ENCODE measurements at places on chromosomes 1 and 21.

GRCh38 chr1:25609921-25610320 lies 6.7 kb upstream of the MAN1C1 start:
- no peak for DNase-seq

DNA sequence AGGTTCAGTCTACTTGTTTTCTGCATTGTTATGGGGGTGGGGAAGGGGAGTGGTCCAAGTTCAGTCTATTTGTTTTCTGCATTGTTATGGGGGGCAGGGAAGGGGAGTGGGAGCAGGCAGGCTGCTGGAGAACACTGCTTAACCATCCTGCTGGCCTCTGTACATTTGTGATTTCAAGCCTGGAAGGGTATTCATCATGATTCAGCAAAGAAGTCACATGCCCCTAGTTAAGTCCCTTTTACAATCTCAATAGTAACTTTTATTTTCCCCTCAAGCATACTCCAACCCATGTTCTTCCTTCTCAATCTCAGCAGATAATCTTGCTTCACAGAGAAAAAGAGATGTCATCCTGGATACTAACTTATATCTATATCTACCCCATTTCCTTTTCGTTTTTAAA lies 7.9 kb downstream of the LYST start:
- no peak for DNase-seq

DNA sequence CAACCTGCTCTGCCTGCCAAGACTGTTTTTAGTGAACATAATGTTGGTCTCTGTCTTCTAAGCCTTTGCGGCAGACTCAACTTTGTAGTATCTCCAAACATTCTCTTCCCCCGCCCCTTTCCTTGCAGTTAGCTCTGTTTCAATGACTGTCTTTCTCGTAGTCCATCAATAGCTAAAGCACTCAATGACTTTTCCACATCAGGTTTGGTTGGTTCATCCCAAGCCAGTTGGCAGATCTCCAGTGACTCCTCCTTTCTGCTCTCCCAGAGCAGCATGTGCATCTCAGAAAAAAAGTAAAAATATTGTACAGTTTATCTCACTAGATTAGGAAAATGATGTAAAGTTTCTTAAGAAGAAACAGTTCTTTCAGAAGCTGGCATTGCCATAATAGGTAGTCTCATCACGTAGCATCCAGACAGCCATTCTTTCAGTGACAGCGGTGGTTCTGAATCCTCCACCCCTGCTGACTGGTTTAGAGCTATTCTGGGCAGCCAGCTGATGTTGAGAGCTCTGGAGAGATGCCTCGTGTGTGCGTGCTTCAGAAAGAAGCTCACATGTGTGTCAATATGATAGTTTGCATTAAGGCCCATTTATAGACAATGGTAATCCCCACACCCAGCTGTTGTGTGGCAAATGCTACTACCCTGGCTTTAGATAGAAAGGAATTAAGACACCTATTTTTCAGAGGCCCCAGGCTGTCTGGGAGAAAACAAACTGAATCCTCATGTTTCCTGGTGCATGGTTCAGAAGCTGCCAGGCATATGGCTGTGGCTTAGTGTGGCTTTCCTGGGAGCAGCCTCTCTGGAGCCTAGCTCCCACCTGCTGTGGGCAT lies 53.2 kb downstream of the CNN3 start:
- DNase-seq = no peak

DNA sequence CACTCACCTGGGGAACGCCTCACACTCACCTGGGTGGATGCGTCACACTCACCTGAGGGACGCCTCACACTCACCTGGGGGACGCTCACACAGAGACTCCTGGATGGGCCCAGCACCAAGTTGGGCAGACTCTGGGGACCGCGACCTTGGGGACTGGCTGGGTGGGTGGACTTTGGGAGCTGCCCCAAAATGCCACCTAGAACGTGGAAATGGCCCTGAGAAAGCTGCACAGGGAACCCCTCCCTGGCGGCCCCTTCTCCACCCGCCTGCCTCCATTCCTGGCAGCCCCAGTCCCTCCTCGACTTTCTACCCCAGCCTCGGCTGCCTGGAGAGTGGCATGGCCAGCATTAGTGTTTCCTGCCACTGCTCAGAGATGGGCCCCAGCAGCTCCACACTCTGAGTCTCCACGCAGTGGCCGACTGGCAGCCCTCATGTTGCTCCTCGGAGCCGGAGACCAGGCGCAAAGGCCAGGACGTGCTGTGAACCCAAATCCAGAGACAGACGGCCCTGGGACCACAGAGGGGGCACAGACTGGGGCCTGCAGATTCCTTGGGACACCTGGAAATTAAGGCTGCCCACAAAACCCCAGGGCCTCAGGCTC lies 46.5 kb upstream of the ACTRT2 start:
- no peak for DNase-seq

GRCh38 chr1:45490121-45490625 lies 790 bp downstream of the TESK2 start:
- DNase-seq = no peak

DNA sequence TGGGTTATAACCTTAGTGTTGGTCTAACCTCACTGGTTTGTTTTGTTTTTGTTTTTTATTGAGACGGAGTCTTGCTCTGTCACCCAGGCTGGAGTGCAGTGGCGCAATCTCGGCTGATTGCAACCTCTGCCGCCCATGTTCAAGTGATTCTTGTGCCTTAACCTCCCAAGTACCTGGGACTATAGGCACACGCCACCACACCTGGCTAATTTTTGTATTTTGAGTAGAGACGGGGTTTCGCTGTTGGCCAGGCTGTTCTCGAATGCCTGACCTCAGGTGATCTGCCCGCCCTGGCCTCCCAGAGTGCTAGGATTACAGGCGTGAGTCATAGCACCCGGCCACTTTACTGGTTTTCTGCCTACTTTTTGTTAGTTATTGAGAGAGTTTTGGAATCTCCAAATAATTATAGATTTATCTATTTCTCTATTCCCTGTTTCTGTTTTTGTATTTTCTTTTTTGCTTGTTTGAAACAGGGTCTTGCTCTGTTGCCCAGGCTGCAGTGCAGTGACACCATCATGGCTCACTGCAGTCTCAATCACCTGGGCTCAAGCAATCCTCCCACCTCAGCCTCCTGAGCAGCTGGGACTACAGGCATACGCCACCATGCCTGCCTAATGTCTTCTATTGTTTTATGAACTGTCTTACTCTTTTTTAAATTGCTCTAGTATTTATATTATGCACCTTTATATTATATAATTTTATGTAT lies 21.4 kb downstream of the SMG7 start:
- no peak for DNase-seq

- no peak for DNase-seq
Observed at GRCh38 chr1:180301135-180301742, 71.2 kb downstream of the LHX4 start.

DNA sequence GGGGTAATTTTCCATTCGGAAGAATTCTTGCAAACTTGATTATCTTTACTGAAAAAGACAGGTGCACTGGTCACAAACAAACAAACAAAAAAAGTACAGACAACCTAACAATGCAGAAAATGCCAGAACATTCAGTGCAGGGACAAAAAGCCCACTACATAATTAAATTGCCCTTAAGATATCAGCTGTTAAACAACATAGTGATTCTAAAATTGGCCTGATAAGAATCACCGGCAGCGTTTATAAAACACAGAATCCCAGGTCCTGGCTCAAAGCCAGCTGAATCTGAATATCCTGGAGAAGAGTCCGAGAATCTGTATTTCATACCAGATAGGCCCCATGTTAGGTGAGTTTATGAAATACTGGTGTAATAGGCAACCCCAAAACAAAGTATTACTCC lies 6.1 kb downstream of the PLPP3 start:
- DNase-seq = no peak

GRCh38 chr21:16072737-16073136 lies 343.0 kb downstream of the USP25 start:
- DNase-seq = no peak

DNA sequence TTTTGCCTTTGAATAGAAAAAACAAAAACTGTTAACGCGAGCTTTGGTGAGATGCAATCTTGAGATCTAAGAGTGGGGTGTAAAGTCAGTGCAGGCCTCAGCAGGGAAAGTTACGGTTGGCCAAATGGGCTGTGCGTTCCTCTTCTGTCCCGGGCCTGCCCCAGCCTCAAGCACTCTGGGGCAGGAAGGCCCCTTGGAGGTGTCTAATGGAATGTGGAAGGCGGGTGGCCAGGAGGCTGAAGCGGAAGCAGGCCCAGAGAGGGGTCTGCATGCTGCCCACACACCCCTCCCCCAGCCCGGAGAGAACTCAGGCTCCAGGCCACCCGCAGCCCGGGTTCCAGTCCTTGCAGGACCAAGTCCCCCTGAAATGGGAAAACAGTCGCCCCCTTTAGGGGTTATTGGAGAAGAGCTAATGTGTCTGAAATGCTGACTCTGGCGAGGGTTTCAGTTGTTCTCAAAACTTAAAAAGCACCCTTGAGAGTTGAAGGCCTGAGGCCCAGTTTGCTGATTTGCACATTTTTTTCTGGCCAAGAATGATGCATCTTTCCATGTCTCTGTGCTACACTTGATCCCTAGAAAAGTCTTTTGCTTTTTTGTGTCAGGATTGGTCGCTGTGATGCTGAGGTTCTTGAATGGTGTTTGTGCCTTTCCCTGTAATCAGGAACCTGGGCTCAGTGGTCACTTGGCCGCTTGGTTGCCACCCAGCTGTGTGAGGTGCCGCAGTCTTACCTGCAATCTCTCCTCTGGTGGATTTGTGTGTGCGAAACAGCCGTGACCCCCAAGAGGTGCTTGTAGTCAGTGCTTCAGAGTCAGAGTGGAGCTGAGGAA lies 2.0 kb downstream of the COL18A1 start:
- no peak for DNase-seq

DNA sequence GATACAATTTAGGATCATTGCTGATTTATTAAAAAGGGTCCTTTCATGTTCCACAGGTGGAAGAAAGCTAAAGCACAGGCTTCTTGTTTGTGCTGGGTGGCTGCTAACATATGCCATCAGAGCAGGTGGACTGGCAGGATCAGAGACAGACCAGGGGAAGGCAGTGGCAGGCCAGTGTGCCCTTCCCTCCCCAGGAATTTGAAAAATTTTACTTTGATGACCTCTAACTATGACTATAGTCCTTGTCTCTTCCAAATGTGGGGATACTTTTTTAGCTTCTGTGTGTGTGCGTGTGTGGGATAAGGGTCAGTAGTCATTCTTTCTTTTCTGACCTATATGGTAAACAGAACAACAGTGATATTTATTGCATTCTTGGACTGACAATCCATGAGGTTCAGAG lies 49.9 kb downstream of the LHX9 start:
- DNase-seq = no peak

DNA sequence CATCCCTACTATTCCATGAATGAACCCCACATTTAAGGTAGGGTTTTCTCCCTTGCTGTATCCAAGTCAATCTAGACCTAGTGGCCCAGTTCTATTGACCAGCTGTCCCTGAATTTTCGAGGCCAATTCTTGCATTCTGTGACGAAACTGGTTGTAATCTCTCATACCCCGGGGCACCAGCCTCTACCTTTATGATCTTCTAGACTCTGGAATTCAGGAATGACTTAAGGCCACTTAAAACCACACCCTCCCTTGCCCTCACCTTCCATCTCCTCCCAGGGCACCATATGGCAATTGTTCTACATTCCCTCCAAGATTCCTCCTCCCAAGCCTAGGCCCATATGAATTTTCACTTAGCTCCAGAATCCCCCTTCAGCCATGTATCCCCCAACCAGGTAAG lies 48.9 kb downstream of the RHOU start:
- DNase-seq = no peak

DNA sequence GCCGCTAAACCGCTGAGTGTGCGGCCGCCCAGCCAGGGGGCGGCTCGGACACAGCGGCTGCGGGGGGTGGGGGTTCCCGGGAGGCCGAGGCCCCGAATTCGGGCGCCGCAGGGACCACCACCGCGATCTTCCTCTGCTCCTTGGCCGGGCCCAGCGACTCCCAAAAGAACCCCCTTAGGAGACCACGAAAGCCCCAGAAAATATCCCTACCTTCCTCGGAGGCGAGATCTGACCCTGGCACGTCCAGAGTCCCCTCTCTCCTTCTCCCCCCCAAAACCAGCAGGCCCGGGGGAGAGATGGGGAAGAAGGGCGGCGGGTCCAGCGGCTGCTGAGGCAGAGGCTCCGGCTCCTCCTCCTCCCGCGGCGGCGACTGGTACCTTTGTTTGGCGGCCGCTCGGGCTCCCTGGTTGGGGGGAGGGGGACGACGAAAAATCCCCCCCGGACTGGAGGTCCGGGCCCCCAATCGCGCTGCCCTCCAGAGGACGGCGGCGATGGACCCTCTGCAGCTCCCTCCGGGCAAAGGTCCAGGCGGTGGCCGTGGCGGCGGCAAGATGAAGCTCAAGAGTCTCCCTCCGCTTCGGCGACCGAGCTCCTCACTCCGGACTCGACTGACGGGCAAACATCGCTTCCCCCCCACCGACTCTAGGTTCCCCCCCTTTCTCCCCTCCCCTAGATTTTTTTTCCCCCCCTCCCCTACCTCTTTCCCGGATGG lies at the start of gene ARID4B:
Gene ARID4B (minus strand): TSS at position 621 of the 712 bp plus-strand sequence. CDS start 1,260 bp downstream, outside the sequence.
- no peak for DNase-seq

DNA sequence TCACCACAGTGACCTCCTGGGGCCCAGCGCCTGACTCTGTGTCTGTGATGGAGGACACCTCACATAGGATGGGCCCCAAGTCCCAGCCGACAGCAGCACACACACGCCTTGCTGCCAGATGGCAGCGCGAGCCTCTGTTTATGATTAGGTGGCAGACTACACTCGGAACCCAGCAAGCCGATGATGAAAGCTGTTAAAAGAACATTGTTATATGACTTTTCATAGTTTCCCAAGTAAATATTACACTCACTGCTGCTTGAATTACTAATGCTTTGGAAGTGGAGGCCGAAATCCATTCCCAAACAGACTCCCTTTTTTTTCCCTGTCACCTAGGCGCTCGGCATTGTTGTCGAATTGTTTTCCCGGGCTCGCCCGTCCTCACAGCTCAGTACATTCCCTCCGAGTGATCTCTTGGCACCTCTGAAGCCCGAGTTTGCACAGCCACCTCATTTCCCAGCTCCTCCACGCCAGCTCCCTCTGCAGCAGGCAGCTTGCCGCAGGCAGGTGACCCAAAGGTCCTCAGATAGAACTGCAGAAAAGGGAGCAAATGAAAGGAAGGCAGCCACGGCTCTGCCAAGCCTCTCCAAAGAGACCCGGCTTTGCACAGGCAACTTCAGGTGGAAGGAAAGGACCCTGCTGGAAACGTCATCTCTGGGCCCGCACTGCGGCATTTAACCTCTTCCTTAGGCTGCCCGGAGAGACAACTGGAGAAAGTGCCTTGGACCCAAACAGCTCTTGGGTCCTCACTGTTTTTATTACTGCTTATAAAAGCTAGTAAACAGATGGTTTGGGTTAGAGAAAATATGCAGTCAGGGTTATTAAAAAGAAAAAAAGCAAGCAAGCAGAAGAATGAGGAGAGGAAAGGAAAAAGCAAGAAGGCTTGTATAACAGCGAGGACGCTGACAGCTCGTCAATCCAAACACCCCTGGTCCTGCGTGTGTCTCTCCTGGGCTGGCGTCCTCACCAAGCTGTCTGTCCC lies 72.2 kb upstream of the SLC25A33 start:
- DNase-seq = no peak

DNA sequence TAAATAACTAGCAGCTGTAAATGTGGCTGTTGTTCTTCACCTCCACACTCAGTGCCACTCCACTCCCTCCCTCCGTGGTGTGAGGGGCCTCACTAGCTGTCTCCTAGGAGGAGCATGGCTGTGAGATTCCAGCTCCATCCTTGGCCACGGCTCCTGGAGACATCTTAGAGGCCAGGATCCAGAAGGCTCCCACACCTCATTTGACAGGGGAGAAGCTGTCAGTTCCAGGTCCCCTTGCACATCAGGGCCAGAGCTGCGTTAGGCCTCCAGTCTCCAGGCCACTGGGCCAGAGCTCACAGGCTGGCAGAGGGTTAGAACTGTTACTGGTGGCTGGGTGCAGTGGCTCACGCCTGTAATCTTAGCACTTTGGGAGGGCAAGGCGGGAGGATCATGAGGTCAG lies 15.0 kb downstream of the PCSK9 start:
- no peak for DNase-seq

- no peak for DNase-seq
Observed at GRCh38 chr1:108130794-108131193, 69.3 kb downstream of the SLC25A24 start.

Data from naive thymus-derived CD4-positive, alpha-beta T cell (primary cell).